HCEC 1CT (cell line): ENCODE measurements at places on chromosomes 2 and 18.

- no peak for DNase-seq
These were observed 419.0 kb downstream of the DSC3 start for GRCh38 chr18:30623401-30624065.

DNA sequence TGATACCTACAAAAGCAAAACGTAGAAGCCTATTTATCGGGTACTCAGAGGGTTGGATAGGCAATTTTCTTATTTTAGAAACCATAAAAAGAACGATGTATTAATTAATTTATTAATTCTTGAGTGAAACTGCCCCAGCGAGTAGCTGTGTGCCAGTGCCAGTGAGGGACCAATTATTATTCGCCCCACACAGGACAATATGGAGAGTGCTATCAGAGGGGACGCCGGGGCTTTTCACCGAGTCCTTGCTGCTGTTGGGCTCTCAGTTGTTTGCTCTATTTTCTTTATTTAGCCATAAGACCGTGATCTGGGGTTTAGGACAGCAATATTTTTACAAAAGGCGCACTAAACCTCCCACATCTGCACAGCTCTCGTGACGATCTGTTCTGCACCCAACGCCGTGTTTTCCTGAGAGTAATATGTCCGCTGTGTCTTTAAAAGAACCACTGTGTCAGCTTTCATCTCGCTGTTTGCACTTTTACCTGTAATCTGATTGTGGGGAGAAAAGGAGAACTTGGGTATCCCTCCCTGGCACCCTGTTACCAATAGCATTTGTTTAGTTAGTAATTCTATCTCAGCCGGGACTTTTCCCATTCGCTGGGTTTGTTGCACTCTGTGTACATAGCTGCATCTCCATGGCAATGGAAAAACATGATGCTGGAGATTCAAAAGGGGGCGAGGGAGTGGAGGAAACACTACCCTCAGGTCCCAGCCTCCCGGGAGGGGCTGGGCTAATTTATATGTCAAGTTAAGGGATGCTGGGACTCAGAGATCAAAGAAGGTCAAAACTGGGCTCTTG, 30.1 kb upstream of the ZNF516 start:
- DNase-seq, result peak; percentile 43

- no peak for DNase-seq
These were observed 130.9 kb upstream of the CAPN13 start for GRCh38 chr2:30938196-30938595.

GRCh38 chr2:177929662-177930522, 142.7 kb downstream of the PDE11A start:
- no peak for DNase-seq

DNA sequence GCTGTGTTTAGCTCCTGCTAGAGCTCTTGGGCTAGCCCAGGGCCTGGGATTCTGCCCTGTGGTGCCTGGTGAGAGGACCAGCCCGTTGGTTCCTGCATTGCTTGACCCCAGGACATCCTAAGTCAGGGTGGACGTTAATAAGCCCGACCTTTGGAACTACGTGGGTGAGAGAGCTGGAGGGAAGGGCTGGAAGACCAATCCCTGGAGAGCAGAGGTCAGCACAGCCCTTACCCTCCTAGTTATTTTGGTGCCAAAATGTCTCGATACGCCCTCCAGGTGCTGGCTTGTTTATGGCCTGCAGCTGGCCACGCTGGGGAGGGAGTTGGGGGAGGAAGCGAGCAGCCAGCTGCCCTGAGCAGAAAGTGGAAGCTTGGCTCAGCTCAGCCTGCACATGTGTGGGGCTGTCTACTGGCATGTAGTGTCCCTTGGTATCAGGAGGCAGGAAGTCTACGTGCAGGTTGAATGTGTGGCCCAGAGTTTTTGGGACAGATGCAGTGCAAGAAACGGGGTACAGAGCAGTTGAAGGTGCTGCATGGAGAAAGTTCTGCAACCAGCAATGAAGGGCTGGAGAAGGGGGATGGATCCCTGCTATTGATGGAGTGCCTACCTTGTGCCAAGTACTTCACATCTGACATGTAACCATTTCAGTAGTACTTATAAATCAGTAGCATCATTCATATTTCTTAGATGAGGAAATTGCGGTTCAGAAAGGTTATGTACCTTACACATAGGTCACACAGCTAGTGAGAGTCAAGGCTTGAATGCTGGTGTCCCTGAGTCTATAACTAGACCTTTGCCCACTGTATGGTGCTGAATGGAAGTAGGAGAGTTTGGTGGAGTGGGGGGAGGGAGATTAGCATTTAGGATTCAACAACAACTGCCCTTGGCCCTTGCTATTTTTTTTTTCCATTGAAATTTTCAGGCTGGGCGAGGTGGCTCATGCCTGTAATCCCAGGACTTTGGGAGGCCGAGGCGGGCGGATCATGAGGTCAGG, 5.0 kb upstream of the DGKD start:
- DNase-seq, result no peak

DNA sequence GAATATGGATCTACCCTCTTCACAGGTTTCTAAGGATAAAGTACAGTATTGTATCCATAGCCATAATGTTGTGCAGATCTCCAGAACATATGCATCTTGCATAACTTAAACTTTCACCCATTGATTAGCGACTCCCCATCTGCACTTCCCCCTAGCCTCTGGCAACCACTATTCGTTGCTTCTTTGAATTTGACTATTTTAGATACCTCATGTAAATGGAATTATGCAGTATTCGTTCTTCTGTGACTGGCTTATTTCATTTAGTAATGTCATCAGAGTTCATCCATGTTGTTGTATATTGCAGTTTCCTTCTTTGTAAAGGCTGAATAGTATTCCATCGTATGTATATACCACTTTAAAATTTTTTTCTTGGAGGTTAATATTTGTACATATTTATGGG, 128.9 kb downstream of the SMAD7 start:
- no peak for DNase-seq

- DNase-seq, result no peak
These were observed 17.8 kb downstream of the GMCL1 start for GRCh38 chr2:69847068-69847828.

DNA sequence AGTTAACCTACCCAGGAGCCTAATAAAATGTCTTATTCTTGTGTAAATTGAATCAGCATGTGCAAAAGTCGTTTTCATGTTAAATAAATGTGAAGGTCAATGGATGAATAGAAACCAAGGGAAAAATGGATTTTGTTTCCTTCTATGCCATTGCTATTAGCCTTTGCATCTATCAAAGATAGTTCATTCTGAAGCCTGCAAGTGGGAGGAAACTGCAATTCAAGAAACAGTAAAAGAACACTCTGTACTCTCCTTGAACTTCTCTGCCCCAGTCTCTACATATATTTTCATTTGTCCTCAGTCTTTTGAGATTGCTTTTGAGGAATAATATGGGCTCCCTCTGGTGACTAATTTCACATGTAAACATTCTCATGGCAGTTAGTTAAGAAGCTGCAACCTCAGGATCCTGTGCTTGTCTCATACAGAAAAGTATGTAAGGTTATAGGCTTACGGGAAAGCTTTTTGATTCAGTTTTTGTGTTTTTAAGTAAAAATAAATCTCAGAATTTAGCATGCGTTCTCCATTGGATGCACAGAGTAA, 1590.0 kb upstream of the LRRTM1 start:
- DNase-seq, result no peak
